ENCODE measurements at places on chromosomes 3 and 15.

DNA sequence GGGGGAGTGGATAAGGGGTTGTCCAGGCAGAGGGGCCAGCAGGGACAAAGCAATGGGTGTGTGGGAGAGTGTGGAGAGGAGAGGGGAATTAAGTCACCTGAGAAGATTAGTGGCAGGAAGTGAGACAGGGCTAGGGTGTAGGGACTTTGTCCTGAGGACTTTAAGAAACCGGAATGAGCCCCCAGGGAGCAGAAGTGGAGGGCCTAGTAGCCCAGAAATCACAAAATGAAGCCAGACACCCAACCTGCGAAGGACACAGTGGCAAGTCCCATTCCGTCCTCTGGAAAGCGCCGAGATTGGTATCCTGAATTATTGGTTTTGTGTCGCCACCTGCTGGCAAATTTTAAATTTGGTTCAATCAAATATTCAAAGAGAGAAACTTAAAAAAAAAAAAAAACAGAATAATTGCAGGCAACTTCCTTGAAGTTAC, 78.0 kb upstream of the SLC25A36 start:
- no peak for DNase-seq

GRCh38 chr15:77415450-77416147, 4.3 kb downstream of the PEAK1 start:
- no peak for DNase-seq

- no peak for DNase-seq
These were observed 21.9 kb downstream of the AKAP13 start for GRCh38 chr15:85402195-85402881.

DNA sequence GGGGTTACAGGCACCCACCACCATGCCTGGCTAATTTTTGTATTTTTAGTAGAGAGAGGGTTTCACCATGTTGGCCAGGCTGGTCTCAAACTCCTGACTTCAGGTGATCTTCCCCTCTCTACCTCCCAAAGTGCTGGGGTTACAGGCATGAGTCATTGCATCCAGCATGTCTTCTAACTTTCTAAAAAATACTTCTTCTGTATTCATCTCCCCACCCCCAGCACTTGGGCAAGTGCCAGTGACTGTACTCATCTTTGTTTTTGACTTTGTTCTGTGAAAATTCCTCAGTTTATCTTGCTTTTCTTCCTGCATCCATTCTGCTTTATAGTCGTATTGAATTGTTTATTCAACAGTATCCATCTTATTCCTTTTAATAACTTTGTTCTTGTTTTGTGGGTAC, 47.6 kb downstream of the ARIH1 start:
- no peak for DNase-seq

GRCh38 chr3:10356461-10356981, 35.6 kb upstream of the SEC13 start:
- DNase-seq, result no peak

DNA sequence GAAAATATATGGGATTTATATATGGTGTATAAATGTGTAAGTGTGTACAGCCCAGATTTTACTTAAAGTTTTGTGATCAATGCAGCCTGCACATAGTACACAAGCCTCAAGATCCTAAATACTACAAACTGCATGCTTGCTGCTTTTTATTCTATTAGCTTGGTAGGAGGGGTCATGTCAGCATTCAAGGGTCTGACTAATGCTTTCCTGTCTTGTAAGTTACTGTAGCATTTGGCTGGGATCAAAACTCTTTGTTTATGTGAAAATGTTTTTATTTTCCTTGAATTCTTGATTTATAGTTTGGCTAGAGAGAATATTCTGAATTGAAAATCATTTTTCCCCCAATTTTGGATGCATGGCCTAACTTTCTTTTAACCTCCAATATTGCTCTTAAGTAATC, 370.9 kb downstream of the NSUN3 start:
- no peak for DNase-seq

GRCh38 chr3:31690771-31691170, 158.0 kb downstream of the STT3B start:
- no peak for DNase-seq

DNA sequence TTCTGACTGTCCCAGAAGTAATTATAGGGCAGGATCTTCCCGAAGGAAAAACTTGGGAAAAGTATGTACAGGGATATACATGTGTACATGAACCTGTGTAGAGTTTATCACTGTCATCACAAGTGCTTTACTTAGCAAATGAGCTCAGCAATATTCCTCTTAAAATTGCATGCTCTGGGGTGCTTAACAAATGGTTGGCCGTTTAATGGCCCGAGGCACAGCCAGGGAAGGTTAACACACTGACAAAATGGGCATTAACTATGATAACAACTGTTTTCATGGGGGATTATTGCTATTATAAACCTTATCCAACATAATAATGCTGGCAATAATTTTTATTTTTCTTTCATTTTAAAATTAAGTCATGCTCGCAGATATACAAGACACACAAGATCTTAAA, 459.3 kb downstream of the TUSC7 start:
- DNase-seq, result no peak

DNA sequence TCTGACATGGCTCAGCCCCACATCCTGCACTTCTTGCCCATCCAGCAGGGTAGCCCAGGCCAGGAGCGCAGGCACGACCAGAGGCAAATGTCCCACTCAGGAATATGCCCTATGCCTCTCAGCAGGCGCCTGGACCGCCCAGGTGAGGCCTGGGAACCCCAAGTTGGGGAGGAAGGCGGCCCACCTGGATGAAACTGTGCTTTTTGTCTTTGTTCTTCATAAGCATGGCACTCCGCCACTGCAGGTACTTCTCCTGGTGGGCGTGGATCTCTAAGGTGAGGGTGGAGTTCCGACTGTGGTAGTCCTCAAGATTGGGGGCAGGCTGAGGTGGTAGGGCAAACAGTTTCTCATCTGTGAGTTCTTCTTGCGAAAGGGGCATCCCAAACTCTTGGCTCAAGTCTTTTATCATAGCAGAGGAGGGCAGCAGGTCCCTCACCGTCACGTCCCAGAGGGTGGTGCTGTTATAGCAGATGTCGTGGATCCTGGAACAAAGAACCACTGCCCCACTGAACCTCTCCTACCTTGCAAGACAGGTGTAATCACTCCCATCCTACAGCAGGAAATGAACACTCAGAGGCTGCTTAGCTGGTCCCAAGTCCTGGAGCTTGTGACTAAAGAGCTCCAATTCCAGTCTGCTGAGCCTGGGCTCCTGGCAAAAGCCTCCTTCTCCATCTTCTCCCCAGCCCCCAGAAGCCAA, 53.2 kb downstream of the ACAD9 start:
- no peak for DNase-seq

DNA sequence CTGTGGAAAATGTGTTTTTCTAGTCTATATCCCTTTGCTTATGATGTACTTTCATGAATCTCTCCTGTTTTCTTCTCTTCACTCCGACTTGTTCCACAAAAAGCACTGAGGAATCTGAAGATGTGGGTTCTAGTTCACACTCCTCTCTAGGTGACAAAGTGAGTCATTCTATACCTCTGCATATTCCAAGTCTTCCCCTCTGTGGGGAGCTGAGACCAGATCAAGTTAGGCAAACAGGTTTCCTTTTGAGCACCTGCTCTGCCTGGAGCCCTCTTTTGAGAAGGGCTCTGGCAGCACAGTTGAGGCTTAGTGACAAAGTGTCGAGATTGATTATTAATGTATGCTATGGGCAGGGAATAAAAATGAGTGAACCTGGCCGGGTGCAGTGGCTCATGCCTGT, 82.4 kb upstream of the VGLL4 start:
- DNase-seq, result no peak

- no peak for DNase-seq
These were observed 1.0 kb downstream of the CPNE9 start for GRCh38 chr3:9704347-9705322.

DNA sequence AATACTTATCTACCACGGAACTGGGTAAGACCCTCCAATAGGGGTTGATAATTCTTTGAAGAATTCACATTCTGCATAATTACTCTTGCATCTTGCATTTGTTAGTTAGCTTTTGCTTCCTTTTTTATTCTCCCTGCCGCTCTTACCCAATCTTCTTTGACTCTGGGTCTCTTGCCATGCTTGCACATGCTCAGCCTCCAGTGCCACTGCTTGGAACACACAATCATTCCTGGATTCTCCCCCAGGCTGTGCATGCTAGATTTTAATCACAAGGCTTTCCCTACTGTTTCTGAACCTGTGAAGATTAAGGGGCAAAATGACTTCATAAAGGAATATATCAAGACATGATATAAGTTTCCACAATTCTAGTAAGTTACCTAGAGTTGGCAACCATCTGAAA, 133.1 kb downstream of the IL1RAP start:
- no peak for DNase-seq

DNA sequence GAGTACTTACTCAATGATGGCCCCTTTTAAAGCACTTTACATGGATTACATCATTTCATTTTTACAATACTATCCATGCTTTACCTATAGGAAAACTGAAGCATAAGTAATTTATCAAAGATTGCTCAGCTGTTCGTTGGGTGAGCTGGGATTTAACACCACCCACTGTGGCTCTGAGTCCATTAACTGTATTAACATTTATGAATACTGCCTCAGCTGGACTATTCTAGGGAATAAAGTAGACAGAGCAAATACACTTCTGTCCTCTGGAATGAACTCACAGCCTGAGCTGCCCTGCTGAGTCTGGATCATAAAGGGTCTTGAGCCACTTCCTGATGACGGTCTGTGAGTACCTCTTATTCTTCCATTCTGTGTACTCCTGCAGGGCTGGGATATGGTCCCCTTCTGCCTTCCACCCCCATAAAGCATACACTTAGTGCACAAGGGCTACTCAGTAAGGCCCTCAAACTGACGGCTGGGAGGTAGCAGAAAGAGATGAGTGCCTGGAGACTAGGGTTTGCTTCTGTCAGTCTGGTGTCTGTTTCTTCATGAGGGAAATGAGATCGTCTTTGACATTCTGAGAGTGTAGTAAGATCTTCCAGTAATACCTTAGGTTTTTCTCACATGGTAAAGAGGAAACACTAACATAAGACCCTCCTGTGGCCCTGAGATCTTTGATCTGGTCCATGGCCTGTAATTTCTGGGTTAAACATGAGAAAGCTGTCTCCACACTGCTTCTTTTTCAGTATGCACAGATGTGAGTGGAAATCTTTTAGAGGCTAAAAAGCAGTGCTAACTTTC, 12.6 kb upstream of the ST6GAL1 start:
- DNase-seq, result no peak

DNA sequence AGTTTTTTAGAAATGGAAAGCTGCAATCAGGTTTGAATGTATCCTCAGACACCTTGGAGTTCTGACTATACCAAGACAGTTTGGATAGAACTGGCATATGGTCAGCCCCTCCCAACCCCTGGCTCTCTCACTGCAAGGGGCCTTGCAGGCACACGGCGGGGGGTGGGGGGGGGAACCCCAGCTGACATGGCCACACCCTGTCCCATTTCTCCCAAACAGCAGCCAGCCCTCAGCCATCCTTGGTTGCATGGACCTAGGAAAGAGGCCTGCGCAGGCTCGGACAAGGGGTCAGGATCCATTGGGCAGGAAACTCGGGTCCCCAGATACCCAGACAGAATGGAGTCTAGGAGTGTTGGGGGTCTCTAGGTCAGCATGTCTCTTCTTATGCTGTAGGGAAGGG, 14.5 kb downstream of the CAND2 start:
- DNase-seq, result no peak

GRCh38 chr3:23576379-23576959, 229.3 kb upstream of the UBE2E1 start:
- no peak for DNase-seq

DNA sequence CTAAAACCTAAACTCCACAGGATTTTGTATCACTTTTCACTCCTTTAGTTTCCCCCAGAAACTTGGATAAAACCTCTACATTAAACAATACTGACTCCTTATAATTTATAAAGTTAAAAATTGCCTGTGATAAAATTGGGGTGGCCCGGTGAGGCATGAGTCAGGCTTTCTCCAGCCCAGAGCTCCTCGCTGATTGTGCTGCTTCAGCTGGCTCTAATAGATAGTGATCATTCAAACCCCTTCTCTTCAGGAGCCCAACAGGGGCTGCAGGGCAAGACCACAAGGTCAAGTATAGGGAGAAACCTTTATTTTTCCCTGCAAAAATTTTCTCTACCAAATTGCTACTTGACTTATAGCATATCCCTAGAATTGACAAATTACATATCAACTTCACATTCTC, 308.2 kb downstream of the PLCL2 start:
- no peak for DNase-seq

DNA sequence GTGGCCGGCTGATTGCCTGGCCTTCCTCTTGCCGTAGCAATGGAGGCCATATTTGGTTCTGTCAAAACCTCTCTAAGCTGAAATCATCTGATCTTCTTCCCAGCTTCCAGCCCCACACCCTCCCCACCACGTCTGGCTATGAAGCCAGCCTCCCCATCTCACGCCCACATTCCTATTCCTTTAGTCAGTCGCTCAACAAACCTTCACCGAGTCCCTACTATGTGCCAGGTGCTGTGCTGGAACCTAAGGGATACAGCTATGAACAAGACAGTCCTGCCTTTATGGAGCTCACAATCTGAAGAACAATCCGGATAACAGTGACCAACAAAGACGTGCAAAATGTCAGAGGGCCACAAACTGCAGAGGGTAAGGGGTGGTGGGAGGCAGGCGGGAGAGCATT, 31.9 kb upstream of the SMAD6 start:
- no peak for DNase-seq

DNA sequence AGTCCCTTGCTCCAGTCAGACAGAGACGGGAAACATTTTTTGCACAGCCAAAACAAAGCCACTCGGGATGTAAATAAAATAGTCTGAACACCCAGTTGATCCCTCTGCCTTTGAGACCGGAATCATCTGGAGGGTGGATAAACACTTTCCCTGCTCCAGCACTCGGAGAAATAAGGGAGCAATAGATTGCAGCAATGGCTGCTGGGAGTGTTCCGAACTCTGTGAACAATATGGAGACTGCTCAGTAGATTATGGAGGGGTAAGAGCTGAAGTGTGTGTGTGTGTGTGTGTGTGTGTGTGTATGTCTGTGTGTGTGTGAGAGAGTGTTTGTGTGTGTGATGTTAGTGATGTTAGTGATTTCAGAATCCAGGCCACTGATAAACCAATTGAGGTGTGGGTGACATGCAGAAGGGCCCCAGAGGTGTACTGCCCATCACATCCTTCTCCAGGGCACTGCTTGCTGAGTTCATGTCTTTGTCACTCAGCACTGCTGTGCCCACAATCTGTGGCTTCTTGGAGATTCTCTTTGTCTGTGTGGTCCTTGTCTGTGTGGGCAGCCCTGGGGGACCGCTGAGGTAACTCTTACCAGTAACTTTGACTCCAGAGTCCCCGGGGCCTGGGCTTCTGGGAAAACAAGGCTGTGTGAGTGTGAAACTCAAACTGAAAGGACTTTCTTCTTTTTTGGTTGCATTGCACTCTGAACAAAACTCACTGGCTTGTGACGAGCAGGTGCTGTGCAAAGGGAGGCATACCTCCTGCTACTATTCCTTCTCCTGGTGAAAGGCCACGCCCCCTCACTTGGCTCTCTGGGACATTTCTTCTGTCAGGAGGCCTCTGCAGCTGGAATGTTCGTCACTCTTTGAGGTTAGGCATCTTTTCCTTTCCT, 23.0 kb downstream of the CRYGS start:
- no peak for DNase-seq

DNA sequence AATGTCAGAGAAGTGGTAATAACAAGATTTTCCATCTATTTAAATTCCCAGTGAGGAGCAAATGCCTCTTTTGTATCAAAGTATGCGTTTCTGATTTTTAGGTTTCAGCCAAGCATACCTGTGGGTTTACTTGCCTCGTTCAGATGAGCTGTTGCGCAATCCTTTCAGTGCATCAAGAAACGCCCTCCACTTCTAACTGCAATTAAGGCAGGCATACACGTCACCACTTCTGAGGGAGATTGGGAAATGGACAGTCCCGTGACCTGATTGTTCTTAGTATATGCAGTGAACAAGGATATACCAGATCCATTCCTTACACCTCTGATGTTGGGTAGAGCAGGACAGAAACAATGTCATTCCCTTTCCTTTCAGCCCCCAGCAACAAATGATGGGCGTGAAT, 219.0 kb downstream of the ITPR1 start:
- DNase-seq, result no peak
